ENCODE measurements at places on chromosomes 5 and 9.

- no peak for DNase-seq
Measured at GRCh38 chr5:5341531-5342292, 80.8 kb upstream of the ICE1 start.

DNA sequence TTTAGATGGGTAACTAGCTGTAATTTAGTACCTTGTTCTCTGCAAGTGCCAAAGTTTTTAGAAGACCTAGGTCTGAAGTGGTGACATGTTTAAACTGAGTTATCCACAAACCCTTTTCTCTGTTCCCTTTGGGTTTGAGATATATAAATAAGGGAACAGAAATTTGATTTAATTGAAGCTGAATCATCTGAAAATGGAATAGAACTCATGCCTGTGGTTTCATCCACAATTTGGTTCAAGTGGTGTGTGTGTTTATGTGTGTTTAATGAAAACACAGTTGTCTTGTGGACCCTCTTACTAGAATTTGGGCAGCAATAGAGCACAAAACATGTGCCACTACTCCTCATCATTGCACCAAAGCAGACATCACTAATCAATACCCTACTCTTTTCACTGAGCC is 216.9 kb downstream of the GLIS3 start:
- peak; percentile 39 for DNase-seq

- DNase-seq: peak; percentile 96
Measured at GRCh38 chr5:168317521-168318147, 26.2 kb downstream of the WWC1 start.

DNA sequence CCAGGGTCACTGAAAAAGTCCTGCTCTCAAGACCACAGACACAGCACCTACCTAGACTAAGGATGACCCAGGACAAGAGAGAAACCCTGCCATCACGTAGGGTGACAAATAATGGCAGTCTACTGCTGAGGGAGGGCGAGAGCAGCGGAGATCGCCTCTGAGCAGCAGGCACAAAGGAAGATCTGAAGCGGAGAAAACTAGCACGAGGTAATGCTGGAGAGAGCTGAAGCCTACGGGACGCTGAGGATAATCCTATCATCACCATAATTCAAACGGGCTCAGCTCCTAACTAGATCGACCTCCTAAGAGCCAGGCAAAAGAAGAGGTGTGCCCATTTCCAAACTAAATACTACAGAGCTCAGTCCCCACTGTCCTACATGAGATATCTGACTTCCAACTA is 41.3 kb downstream of the FBXO10 start:
- no peak for DNase-seq

GRCh38 chr9:23451802-23452418 is 374.1 kb downstream of the ELAVL2 start:
- DNase-seq: no peak

GRCh38 chr5:124919076-124919475 is 172.6 kb upstream of the ZNF608 start:
- DNase-seq: no peak

DNA sequence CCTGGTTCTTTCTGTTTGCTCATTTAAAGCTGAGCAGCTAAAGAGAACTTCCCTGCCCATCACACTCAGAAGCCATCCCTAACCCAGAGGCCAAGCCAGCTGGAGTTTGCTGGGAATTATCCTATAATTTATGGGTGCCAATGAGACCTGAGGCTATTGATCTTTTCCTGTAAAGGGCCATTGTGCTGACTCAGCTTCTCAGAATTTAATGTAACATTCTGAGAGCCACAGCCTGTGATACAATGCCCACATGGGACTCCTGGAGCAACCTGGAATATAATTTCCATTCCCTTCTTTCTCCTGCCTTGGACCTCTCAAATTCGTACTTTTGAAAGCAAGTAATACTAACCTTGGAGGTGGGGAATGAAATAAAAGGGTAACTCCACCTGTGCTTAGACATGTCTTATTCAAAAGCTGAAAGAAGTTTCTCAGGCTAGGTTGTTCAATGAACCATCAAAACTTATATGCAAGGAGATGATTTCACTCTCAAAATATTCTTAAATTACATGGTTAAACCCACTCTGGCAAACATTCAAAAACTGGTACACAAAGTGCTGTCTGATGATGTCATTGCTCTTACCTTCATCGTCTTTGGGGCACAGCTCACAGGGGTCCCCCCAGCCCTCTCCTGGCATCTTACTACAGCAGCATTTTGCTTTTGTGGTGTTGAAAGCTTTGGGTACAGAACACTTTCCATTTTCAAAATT is 206.7 kb downstream of the SLC12A2 start:
- peak; percentile 74 for DNase-seq

DNA sequence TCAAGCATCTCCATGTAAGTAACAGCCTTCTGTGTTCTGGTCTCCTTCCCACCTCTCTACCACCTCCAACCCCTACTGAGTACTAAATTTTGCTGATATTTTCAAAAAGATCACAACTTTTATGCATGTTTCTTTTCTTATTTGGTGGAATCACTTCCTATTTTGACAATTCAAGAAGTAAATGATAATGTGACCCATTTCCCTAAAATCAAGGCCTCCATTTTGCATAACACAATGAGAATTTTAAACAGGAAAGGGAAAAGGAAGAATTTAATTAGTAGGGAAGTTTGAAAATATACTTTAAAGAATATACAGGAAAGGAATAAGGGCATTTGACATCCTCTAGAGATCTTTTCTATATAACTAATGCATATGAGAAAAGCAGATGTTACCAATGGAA is 212.9 kb upstream of the RASA1 start:
- no peak for DNase-seq

DNA sequence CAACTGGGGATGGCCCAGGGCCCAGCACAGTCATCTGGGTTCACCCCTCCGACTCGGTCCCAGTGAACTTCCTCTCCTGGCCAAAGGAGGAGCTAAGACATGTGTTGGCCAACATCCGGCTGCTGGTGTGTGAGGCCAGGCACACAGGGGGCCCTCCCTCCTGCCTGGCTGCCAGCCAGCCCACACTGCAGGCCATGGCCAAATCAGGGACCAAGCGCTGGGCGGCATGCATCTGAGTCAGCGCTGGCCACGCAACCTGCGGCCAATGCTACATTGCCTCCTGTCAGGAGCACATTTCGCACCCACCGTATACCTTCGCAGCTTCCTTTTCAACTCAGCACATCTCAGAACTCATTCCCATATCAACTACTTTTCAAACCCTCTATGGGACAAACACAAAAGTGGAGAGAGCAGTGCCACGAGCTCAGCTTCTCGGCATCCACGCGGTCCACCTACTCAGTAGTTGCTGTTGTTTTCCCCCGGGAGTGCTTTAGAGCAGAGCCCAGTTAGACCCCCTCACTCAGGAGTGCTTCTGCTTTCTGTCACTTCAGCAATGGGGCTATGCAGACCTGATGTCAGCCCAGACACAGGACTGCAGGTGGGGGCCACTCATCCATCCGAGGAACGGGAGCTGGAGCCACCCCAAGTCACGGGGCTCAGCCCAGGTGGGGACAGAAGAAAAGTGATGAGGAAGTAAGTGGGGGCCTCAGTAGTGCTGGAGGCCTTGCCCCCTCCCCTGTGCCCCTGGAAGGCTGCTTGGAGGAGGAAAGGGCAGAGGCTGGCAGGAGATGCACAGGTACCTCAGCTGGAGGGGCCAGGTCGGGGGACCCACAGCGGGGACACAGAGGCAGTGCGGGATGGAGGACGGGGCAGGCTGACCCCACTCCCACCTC is 13.9 kb downstream of the NINJ1 start:
- peak; percentile 98 for DNase-seq

DNA sequence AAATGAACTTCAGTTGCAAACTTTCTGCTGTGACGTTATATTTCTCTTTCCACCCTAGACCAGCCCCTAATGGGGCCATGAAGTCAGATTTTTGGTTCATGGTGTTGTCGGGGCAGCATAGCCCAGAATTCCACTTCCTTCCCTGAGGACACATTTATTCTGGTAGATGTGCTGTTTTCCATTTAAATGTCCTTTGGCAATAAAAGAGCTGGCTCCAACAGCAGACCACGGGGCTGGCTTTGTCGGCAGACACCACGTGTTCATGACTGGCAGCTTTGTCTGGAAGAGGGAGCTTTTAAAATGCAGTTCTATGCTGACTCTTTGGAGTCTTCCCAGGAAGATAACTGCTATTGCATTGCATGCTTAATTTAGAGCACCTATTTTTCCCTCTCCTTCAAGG is 17.6 kb upstream of the LCP2 start:
- peak; percentile 61 for DNase-seq

DNA sequence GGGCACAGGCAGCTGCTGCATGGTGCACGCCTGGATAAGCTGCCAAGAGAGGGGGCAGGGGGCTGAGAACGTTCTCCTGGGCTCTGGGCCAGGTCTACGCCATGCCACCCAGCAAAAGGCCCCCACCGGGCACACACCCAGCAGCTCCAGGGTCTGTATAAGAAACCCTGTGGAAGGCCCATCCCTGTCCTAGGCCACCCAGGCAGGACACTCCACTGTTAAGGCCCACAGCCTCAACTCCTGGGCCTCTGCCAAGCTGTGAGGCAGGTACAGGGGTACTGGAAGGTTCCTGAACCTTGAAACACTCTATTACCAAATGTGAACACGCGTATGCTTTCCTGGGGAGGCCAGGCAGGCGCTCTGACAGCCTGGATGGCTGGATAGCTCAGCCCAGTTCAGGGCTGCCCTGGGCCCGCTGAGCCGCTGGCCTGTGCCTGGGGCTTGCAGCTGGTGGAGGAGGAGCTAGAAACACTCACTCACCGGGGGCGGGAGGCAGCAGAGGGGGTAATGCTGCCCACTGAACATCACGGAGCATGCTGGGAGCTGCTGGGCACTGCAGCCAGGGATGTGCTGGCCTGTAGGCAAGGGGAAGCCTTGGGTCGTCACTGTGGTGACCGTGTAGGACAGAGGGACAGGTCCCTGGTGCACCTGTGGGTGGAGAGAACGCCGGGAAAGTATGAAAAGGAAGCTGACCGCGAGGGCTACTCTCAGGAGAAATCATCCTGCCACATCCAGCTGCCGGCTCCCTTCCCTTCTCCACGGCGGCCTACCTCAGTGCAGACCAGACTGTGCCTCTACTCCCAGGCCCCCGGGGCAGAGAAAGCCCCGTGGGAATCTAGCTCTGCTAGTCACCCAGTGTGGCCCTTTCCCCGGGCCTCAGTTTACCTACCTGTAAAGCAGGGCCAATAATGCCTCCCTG is 6.0 kb downstream of the RNF44 start:
- DNase-seq: peak; percentile 81

DNA sequence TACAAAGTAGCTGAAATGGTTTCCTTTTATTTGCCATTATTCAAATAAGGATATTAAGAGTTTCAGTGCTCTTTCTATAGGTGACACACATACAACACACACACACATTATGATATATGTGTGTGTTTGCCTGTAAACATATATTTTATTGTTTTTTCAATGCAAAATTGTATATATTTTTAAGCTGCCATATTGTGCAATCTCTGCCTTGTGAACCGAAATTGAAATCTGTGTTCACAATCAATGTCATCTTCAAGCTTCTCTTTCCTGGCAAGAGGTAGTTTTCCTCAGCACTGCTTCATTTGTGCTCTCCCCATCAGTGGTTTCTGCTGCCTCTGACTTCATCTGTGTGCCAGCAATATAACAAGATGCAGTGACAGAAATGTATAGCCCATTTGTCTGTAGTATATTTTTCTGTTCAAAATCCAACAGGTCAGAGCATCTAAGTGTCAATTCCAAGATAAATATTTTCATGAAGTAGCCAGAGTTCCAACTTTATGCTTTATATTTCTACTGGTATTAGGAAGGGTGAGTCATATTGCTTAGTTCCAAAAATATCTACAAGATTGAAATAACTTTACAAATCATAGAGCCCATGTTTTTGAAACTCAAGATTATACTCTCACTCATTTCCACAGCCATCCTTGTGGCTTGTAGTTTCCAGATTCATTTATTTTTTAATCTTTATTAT is 1704.8 kb upstream of the CDH9 start:
- DNase-seq: peak; percentile 28

DNA sequence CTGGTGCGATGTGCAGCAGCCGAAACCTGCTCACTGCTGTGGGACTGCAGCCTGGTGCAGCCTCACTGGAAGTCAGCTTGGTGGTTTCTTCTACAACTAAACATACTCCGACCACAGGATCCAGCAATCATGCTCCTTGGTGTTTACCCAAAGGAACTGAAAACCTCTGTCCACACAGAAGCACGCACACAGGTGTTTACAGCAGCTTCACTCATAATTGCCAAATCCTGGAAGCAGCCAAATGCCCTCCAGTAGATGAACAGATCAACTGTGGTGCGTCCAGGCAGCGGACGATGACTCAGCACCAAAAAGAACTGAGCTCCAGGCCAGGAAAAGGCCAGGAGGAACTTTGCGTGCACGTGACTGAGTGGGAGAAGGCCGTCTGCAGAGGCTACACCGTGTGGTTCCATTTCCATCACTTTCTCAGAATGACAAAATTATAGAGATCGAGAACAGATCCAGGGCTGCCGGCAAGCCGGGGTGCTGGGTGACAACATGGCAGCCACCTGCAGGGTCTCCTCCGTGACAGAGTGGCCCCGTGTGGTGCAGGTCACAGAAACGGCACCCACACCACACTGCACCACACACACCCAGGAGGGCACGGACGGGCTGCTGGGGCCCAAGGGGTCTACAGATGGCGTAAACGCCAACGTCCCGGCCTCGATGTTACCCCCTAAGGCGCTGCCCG is 23.1 kb upstream of the NSMF start:
- peak; percentile 80 for DNase-seq

DNA sequence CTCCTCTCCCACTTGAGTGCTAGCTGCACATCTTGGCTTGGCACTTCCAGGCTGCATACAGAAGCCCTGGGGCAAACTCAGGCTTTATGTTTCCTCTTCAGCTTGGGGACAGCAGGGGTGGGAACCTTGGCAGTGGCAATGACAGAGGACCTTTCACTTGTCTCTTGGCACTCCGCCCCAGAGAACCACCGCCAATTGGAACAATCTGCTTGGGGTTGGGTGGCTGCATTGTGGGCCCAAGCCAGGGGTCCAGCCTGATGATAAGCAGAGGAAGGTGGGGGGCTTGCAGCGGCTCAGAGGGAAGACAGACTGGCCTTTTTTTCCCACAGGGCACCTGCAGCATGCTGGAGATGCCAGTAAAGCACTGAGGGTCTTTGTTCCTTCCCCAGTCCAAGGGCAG is 179.0 kb upstream of the NMUR2 start:
- DNase-seq: no peak

- no peak for DNase-seq
Measured at GRCh38 chr9:37909326-37909725, 5.4 kb upstream of the SLC25A51 start.

- DNase-seq: peak; percentile 92
Measured at GRCh38 chr9:121972501-121972981, 120.6 kb downstream of the TTLL11 start.

DNA sequence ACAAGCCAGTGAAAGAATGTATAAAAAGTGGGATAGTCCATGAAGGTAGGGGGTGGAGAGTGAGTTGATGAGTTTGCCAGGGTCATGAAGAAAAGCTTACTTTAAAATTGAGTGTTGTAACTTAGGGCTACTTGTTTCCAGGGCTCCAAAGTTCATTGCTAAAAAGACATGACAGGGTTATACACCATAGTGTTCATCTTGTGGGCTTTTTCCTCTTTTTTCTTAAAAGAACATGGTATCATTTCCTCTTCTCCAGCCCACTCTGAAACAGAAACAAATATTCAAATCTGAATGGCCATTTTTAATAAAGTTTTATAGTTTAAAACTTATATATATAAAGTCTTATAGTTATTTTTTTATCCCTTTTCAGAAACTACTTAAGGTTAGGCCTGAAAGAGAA is 115.7 kb upstream of the SMC2 start:
- no peak for DNase-seq

GRCh38 chr5:148259288-148259687 is 9.3 kb upstream of the SPINK13 start:
- DNase-seq: no peak
